ENCODE measurements at places on chromosomes 7 and 10.

DNA sequence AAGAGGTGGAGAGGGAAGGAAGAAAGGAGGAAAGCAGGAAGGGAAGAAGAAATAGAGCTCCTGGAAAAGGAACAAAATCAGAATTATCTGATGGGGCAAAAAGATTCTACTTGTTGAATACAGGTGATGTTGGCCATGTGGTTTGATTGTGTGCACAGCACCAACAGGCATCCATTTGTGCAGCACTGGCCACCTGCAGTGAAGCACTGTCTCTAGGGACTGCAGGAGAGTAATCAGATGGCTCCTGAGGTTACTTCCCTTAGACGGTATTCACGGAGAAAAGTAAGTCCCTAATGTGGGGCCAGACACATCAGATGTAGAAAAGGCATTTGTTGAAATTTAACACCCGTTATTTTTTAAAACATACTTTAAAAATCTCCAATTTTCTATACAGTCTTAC is 135.3 kb upstream of the VIPR2 start:
- no peak for DNase-seq

DNA sequence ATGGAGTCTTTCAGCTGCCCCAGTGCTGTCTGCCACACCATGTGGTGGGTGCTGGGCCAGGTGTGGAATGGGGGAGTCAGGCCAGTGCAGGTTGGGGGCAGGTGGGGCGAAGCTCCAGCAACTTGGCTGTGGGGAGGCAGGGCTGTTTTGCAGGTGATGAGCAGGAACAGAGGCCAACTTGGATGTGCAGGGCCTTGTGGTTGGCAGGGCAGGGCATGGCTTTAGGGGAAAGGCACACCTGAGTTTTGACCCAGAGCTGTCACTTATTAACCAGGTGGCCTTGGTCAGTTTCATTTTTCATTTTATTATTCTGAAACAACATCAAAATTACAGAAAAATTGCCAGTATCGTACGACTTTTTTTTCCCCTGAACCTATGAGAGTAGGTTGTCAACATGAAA is 1.1 kb upstream of the SFTPA2 start:
- DNase-seq: no peak

DNA sequence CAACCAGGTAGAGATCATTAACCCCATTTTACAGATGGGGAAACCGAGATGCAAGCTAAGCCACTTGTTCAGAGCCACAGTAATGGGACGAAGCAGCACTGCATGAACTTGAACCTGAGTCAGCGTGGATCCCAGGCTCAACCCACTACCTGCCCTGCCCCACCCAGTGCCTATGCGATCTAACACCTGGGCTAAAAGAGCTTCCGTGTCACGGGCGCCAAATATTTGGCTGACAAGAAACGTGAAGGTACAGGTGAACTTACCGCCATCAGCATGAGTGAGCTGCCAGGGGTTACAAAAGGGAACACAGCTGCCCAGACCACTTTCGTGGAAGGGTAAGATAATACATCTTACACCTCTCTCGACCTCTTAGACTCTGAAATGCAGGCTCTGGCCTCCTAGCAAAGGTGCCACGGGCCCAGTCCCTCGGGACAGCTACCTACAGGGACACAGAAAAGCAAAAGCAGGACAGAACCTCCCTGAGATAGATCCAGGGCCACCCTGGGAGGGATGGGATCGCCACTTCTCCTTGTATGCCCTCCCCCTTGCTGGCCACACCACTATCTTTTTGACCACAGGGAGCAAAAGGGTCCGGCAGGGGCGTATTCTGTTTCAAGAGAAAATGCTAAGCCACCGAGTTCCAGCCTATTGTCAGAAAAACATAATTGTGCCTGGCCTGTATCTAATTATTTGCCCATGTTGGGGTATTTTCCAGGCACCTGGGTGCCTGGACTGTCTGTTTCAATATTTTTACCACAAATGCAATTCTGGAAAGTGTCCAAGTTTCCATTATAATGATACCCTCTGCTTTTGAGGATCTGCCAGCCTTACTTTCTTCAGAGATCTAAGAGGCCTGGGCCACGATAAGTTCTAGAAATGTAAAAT is 6.4 kb downstream of the CHST15 start:
- DNase-seq: no peak

DNA sequence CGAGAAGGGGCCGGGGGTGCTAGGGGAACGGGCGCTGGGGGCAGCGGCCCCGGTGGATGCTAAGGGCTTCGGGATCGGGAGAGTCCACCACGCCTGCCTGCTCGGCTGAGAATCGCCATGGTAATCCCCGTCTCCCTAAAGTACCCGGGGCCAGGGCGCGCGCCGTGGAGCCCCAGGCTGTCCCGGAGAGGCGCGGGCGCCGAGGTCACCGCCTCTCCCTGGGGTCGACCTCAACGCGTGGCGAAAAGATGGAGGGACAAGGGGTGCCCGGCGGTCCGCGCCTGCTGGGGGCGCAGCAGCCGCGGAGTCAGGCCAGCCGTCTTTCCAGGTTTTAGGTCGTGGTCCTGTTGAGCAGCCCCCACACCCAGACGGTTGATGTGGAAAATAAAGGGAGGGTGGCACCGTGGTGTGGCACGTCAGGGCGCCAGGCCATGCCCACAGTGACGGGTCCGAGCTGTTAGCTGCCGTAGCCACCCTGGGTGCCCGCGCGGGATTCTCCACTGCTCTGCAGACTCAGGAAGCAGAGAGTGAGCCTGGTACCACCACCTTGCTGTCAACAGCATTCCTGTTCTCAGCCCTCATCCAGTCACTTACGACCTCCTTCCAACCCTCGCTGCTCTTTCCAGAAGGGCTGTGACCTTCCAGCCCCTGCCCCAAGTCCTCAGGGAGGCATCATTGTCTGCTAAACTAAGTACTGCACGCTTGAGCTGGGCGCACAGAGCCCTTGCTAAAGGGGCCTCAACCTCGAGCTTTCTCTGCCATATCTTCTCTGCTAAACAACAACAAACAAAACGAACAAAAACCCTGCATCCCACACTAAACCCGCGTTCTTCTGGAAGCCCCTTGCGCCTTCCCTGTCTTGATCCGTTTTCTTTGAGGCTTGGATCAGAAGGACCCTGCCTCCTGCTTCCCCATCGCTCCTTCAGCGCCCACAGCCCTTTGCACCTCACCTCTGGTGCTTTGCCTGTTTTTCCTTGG is 666 bp downstream of the SMKR1 start:
- no peak for DNase-seq

DNA sequence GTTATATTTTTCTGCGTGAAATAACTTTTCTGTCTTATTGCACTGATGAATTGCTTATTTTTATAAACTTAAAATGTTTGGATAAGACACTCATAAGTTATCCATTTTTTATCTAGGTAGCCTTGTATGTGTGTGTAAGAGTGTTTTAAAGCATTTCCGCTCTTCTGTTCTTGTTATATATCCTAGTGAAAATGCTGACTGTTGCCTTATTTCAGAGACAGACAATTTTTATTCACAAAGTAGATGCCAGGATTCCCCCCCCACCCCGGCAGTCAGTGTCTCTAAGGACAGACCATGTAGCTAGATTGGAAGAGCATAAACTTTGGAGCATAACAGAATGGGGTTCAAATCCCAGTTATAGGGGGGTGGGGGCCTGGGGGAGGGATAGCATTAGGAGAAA is 1.6 kb downstream of the SMC3 start:
- DNase-seq: no peak

- no peak for DNase-seq
Measured at GRCh38 chr10:61283481-61284221, 169.5 kb downstream of the TMEM26 start.

GRCh38 chr10:51231754-51232153 is 157.5 kb downstream of the PRKG1 start:
- DNase-seq: no peak

DNA sequence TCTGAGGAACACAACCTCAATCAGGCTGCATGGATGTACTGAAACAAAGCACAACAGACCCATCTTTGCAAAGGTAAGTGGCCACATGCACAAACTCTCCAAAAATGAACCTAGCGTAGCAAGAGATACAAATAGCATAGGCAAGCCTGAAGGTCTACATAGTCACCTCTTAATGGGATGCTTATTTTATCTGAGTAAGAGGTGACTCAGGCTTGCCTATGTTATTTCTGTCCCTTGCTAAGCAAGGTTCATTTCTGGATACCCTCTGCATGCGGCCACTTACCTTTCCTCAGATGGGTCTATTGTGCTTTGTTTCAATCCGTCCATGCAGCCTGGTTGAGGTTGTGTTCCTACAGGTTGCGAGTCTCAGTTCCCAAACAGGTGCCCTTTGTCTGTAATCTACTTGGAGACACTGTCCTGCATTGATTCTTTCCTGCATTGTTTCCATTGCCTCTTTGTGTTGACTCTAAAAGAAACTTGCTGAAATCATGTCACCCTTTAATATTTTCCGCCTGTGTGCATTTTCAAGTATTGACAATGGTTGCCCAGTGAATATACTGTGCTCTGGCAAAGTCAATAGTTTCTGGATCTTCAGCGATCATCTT is 291.8 kb upstream of the LYZL1 start:
- DNase-seq: no peak

DNA sequence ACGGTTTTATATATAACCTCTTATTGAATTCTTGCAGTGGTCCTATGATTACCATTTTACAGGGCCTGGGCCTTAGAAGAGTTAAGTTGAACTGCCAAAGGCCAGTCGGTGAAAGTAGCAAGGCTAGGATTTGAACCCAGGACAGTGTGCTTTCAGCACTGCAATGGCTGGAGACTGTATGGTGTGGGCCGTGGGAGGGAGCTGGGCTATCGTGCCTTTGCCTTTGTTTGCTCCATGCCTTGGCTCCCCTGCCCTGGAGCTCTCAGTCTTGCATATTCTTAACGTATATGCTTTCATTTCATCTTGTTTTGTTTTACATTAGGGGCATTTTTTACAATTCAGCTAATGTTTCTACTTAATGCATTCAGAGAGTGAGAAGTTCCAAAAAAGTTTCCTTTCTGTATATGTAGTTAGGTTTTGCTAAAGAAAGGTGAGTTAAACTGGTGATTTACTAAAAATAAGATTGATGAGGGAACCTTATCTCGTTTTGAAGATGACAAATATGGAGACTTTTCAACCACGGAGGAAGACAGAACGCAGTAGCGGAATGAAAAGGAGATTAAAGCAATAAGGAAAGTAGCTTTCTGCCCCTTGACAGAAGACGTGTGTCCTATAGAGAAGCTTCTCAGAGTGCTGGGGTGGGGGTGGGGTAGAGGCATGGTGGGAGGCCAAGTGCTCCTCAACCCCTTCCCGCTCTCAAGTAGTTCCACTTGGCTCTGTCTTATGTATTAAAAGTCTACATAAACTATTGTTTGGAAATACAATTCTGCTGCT is 82.5 kb downstream of the RTKN2 start:
- no peak for DNase-seq

- DNase-seq: no peak
Measured at GRCh38 chr7:98687111-98687751, 70.1 kb downstream of the NPTX2 start.

DNA sequence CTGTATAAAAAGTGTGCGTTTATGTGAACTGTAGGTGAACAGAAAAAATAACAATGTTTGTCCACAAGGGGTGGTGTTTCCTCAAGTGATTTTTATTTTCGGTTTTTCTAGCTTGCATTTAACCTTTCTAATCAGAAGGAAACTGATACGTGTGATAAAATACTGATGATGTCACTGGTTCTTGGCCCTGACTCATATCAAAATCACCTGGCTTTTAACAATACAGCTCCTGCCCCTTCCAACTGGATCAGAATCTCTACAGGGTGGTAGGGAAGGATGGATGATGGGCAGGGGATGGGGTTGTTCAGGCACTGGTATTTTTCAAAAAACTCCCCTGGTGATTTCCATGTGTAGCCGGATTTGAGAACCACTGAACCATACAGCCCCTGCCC is 10.9 kb downstream of the NPFFR1 start:
- no peak for DNase-seq

- no peak for DNase-seq
Measured at GRCh38 chr7:73892003-73892999, 31.3 kb downstream of the TMEM270 start.

DNA sequence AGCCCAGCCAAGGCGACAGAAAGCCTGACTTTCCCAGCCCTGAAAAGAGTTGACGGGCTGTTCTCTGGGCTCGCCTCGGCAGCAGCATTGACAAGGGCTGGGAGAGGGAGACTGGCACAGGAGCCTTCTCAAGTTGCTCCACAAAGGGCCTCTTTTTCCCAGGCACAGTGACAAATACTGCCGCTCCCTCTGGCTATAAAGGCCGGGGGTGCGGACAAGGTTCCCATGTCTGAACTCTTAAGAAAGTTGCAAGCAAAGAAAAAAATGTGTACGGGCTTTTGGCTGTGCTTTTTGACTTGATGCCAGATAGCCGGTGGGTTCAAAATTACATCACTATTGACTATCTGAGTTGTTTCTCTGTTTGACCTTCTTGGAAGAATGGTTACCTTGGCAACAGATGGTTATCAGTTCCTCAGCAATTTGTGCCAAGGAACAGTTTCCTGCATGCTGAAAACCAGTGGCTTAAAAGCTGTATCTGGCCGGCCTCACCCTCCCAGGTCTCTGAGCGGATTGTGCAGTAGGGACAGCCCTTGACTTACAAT is 115.9 kb upstream of the EEPD1 start:
- no peak for DNase-seq

- DNase-seq: no peak
Measured at GRCh38 chr10:71478173-71478572, 81.5 kb downstream of the CDH23 start.

GRCh38 chr7:154874409-154875113 is 128.4 kb downstream of the PAXIP1 start:
- DNase-seq: no peak

DNA sequence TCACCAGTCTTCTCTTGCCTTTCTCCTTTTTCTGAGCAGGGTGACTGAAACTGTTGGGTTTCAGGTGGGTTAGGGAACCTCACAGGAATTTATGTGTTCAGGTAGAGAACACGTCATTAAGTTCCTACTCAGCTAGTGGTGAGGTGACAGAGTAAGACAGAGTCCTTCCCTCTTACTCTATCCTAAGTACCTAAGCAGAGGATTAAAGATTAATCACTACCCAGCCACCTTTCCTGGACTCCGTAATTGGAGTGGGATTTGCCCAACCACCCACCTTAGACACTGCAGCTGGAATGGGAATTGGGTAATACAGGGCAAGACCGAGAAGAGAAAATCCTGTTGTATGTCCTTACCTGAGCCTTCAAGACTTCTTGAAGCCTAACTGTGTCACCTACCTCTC is 158.1 kb downstream of the LRRC4 start:
- no peak for DNase-seq

- no peak for DNase-seq
Measured at GRCh38 chr7:24924375-24924774, 55.6 kb downstream of the OSBPL3 start.

All from CMK (cell line).